ENCODE measurements at places on chromosomes 1 and 21.

GRCh38 chr1:202964791-202965410 is 2.2 kb downstream of the CYB5R1 start:
- no peak for DNase-seq

GRCh38 chr1:110091791-110092190 is 20.5 kb upstream of the UBL4B start:
- DNase-seq = no peak

GRCh38 chr1:231310391-231310934 is 27.2 kb downstream of the EXOC8 start:
- DNase-seq = no peak

DNA sequence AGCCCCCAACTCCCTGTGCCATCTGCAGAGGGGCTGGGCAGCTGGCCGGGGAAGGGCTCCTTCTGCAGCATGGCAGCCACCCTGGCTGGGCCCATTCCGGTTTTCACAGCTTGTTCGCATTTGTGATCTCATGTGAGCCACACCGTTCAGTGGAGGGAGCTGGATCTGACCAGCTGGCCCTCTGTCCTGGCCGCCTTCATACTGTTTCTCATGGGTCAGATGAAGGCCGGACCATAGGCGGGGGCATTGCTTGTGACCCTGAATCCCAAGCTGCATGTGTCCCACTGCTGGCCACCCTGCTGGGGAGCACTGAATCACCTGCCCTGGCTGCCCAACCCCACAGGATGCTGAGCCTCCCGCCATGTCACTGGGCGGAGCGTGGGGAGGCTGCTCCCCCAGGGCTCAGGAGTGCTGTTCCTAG is 36.4 kb upstream of the PRSS38 start:
- DNase-seq = no peak

- peak; percentile 19 for DNase-seq
Observed at GRCh38 chr1:205680073-205680851, at the start of gene SLC45A3. Gene SLC45A3 (minus strand): TSS chr1:205680509. CDS start chr1:205664656, 15,853 bp downstream.

GRCh38 chr1:44609768-44610526 is 64.3 kb downstream of the TMEM53 start:
- DNase-seq = no peak

GRCh38 chr1:220776720-220777326 is 9.9 kb upstream of the MTARC1 start:
- DNase-seq = peak; percentile 71

GRCh38 chr1:202281316-202282024 is 60.3 kb downstream of the UBE2T start:
- peak; percentile 26 for DNase-seq

- DNase-seq = no peak
Observed at GRCh38 chr1:7010534-7011200, 225.4 kb downstream of the CAMTA1 start.

DNA sequence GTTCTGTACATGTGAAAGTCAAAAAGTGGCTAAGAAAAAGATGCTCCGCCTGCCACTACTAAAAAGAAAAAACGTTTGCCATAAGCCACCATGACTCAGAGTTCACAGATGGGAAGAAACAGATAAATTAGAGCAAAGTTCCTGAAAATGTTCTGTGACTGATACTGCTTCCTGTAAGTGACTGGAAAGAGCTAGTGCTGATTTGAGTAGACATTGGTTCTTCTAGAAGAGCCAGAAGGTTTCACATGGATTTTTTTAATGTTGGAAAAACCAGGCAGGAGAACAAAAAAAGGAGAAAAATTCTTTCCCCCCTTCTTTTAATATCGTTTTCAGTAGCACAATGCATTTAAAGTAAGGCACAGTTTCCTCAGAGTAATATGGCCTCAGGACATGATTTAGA is 221.4 kb downstream of the HLX start:
- peak; percentile 64 for DNase-seq

GRCh38 chr1:70970407-70970806 is 77.2 kb downstream of the PTGER3 start:
- no peak for DNase-seq

GRCh38 chr1:168842916-168843315 is 113.9 kb upstream of the DPT start:
- no peak for DNase-seq

DNA sequence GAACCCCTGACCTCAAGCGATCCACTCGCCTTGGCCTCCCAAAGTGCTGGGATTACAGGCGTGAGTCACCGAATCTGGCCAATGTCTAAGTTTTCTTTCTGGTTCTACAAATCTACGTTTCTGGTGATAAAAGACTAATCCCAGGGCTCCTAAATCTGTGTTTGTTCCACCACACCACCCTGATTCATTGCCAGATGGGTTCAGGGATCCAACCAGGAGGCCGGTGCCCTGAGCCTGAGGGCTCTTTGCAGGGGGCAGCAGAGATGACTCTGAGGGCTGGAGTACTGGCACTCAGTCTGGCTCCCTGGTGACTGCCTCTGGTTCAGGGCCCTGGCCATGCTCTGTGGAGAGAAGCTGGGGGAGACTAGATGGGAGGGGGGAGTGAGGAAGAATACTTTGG is 10.5 kb upstream of the OPRD1 start:
- no peak for DNase-seq

- peak; percentile 35 for DNase-seq
Observed at GRCh38 chr1:37945743-37946702, 830 bp downstream of the INPP5B start.

- no peak for DNase-seq
Observed at GRCh38 chr1:33399375-33399774, 31.5 kb downstream of the PHC2 start.

DNA sequence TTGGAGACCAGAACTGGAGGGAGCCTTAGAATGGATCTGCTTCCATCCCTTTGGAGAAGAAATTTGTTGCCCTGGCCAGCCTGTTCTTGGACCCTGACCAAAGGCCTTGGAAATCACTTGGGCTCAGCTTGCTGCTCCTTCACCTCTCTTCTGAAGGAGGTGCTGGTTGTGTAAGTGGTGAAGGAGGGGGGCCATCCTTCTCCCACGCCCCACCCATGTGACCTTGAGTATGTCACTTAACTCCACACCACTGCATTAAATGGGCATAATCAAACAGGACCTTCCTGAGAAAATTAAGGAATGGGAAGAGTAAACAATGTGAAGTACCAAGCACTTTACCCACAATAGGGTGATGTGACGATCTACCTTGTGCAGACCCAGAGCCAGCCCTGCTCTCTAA is 68.3 kb upstream of the GJB5 start:
- DNase-seq = no peak

GRCh38 chr1:9196129-9197040 is 38.2 kb upstream of the H6PD start:
- DNase-seq = peak; percentile 50

- no peak for DNase-seq
Observed at GRCh38 chr21:35827004-35827403, 233.3 kb downstream of the SETD4 start.

DNA sequence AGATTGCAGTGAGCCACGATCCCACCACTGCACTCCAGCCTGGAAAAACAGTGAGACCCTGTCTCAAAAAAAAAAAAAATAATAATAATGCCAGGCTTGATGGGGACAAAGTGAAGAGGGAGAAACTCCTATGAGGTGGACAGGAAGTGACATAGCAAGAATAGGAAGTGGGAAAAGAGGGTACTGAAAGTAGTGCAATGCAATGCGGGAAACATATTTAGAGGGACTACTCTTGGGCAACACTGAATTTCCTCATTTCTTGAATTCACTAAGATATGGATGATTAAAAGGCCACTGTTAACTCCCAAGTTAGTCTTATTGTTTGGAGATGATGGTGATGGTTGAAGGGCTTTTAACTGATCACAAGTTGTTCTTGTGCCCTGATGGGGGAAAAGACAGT is 21.6 kb upstream of the KCNA2 start:
- no peak for DNase-seq
